ENCODE measurements at places on chromosomes 1 and 21.

- DNase-seq: no peak
These were observed 154.2 kb downstream of the CNIH3 start for GRCh38 chr1:224770336-224770693.

- DNase-seq: no peak
These were observed 383.0 kb upstream of the VAMP3 start for GRCh38 chr1:7388141-7388487.

- DNase-seq: no peak
These were observed 12.5 kb upstream of the KIF26B start for GRCh38 chr1:245142171-245142798.

- DNase-seq: no peak
These were observed 21.5 kb downstream of the DMRTB1 start for GRCh38 chr1:53480678-53481077.

GRCh38 chr1:67058242-67058641, 4.3 kb upstream of the SLC35D1 start:
- DNase-seq: no peak
